ENCODE measurements at places on chromosomes 13 and 19.

- no peaks in the 10 kb centered on the region for H3K36me3 ChIP-seq
- H3K27me3 ChIP-seq = no peaks in the 10 kb centered on the region
- H3K27ac ChIP-seq = no peak overlapping the region
- no peak for DNase-seq
- H3K4me1 ChIP-seq = no peaks in the 10 kb centered on the region
Measured at GRCh38 chr13:97471711-97472110, 37.7 kb downstream of the RAP2A start.

- peaks cover 79% of the 10 kb centered on the region for H3K36me3 ChIP-seq
- no peak overlapping the region for H3K27ac ChIP-seq
- no peak overlapping the region for H3K4me3 ChIP-seq
- no peaks in the 10 kb centered on the region for H3K27me3 ChIP-seq
- no peak for DNase-seq
Measured at GRCh38 chr13:114023716-114024602, 50.1 kb upstream of the C13orf46 start.

DNA sequence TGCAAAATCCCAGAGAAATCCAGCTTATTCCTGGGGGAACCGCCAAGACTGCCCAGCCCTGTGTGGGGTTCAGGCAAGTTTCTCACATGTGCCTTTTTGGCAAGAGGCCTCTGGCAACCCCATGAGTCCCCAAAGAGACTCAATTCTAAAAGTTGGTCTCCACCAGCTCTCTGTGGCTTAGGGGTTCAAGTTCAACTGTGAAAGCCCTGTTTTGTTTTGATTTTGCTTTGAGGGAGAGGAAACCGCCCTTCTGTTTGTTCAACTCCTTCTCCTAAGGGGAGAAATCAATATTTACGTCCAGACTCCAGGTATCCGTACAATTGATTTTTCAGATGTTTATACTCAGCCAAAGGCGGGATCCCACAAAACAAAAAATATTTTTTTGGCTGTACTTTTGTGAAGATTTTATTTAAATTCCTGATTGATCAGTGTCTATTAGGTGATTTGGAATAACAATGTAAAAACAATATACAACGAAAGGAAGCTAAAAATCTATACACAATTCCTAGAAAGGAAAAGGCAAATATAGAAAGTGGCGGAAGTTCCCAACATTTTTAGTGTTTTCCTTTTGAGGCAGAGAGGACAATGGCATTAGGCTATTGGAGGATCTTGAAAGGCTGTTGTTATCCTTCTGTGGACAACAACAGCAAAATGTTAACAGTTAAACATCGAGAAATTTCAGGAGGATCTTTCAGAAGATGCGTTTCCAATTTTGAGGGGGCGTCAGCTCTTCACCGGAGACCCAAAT lies 583 bp upstream of the LDLR start:
- peak overlapping the region; percentile 88 for H3K4me3 ChIP-seq
- H3K4me1 ChIP-seq = peaks cover 55% of the 10 kb centered on the region
- peaks cover 10% of the 10 kb centered on the region for H3K36me3 ChIP-seq
- peak overlapping the region; percentile 92 for H3K27ac ChIP-seq

- no peaks in the 10 kb centered on the region for H3K27me3 ChIP-seq
- peak overlapping the region; percentile 77 for H3K27ac ChIP-seq
- no peaks in the 10 kb centered on the region for H3K36me3 ChIP-seq
- H3K4me1 ChIP-seq = peaks cover 37% of the 10 kb centered on the region
- H3K4me3 ChIP-seq = no peak overlapping the region
Measured at GRCh38 chr13:23509781-23510543, 60.2 kb upstream of the TNFRSF19 start.

DNA sequence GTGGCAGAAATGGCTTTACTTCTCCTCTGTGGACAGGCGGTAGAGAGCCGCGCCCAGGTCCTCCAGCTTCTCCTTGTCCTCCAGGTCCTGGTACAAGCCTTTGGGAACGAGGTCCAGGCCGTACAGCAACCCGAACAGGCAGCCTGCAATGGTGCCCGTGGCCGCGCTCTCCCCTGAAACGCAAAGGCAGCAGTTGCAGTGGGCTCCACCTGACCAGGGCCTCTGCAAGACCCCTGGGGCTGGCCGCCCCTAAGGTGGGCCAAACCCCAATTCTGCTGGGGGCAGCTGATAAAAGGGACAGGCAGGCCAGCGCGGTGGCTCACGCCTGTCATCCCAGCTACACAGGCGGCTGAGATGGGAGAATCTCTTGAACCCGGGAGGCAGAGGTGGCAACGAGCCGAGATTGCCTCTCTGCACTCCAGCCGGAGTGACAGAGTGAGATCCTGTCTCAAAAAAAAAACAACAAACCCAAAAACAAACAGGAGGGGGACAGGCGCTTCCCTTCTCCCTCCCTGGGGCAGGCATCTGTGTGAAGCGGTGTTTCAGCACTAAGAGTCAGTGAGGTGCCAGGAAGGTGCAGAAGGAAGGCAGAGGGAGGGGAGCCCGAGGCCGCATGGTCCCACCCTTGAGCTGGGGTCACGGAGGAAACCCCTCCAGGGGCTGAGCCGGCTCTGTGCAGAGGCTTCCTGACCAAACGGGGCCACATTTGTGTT lies 30.3 kb downstream of the ADPRHL1 start:
- H3K27ac ChIP-seq = no peak overlapping the region
- no peaks in the 10 kb centered on the region for H3K36me3 ChIP-seq
- DNase-seq = no peak
- no peak overlapping the region for H3K4me3 ChIP-seq

DNA sequence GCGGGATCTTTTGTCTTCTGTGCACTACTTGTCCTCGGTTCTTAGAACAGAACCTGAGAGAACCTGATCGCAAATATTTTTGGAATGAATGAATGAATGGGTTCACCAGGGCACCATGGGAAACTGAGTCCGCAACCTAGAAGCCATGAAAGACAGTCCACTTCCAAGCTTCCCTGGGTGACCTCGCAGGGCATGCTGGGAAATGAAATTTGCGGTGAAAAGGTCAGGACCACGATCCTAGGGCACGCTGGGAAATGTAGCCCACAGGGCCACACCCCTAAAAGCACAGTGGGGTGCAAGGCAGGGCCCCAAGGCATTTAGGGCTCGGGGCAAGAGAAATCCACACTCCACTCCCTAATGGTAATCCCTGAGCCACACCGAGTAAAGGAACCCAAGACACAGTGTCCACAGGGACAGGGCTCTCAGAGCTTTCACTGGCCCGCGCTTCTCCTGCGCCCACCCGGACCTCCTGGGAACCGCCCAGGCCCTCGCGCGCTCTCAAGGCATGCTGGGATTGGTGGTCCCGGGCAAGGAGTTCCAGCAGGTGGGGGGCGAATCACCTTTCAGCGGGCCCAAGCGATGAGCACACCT lies 1.1 kb upstream of the PPP1R12C start:
- H3K27me3 ChIP-seq = peaks cover 3% of the 10 kb centered on the region
- peak; percentile 82 for DNase-seq
- peak overlapping the region; percentile 74 for H3K4me3 ChIP-seq
- H3K4me1 ChIP-seq = peaks cover 14% of the 10 kb centered on the region

GRCh38 chr19:6018786-6019185 lies 40.8 kb upstream of the RANBP3 start:
- H3K27ac ChIP-seq = no peak overlapping the region
- no peaks in the 10 kb centered on the region for H3K27me3 ChIP-seq
- peak; percentile 66 for DNase-seq
- H3K36me3 ChIP-seq = no peaks in the 10 kb centered on the region
- peaks cover 16% of the 10 kb centered on the region for H3K4me1 ChIP-seq

GRCh38 chr13:93811071-93811737 lies 584.6 kb downstream of the GPC6 start:
- no peaks in the 10 kb centered on the region for H3K4me1 ChIP-seq
- H3K27me3 ChIP-seq = no peaks in the 10 kb centered on the region
- H3K4me3 ChIP-seq = no peak overlapping the region

GRCh38 chr19:51135004-51135403 lies 7.1 kb upstream of the SIGLEC7 start:
- no peaks in the 10 kb centered on the region for H3K36me3 ChIP-seq
- peaks cover 5% of the 10 kb centered on the region for H3K4me1 ChIP-seq
- no peak overlapping the region for H3K27ac ChIP-seq
- H3K27me3 ChIP-seq = peaks cover 8% of the 10 kb centered on the region

- H3K4me1 ChIP-seq = no peaks in the 10 kb centered on the region
- H3K27ac ChIP-seq = no peak within 1 kb of the TSS
- H3K4me3 ChIP-seq = no peak within 1 kb of the TSS
- DNase-seq = no peak
Measured at GRCh38 chr19:22832031-22832762, at the start of gene ZNF723. Gene ZNF723, plus strand, starts transcription at chr19:22832291. Its CDS starts 89 bp downstream, at chr19:22832380.

GRCh38 chr19:48672994-48673393 lies at the start of gene NTN5:
Gene NTN5, minus strand, starts transcription at chr19:48673017. Its CDS starts 2,031 bp downstream, at chr19:48670986.
- H3K4me1 ChIP-seq = no peaks in the 10 kb centered on the region
- no peak within 1 kb of the TSS for H3K27ac ChIP-seq
- DNase-seq = peak; percentile 53

DNA sequence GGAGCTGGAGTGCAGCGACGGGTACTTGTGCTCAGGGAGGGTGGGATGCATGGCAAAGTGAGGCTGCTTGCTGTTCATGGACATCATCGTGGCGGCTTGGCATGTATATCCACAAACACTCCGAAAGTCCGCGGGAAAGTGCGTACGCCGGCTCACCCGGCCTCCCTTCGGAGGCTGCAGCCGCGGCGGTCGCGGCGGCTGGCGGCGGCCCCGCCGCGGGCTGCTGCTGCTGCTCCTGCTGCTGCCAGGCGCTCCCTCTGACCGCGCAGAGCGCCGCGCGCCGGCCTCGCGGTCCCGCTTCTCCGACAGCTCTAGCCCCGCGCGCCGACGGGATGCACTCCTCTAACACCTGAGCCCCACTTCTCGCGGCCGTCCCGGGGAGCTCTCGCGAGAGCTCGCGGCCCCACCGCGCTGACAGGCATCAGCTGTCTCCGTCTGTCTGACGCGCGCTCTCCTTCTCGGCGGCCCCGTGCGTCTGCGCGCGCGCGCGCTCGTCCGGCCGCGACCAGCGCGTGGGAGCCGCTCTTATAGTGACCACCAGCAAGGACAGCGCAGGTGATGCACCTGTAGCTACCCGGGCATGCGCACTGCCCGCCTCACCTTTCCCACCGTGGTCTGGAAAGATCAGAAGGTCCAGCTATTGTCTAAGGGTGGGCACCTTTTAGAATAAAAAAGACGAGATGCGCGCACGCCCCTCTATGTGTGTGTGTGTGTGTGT lies at the start of gene POU4F1:
TSS of gene POU4F1 (minus strand) at position 313 of the 718 bp plus-strand sequence. CDS start at position 87, 226 bp downstream.
- H3K36me3 ChIP-seq = no peaks in the 10 kb centered on the region
- H3K27ac ChIP-seq = no peak within 1 kb of the TSS
- H3K4me1 ChIP-seq = no peaks in the 10 kb centered on the region
- peak within 1 kb of the TSS; percentile 22 for H3K4me3 ChIP-seq

GRCh38 chr19:5271145-5271544 lies 69.5 kb downstream of the PTPRS start:
- no peaks in the 10 kb centered on the region for H3K4me1 ChIP-seq
- peak; percentile 89 for DNase-seq
- H3K27ac ChIP-seq = no peak overlapping the region
- H3K27me3 ChIP-seq = no peaks in the 10 kb centered on the region
- peaks cover 21% of the 10 kb centered on the region for H3K36me3 ChIP-seq

Measured in osteoblast (primary cell).